ENCODE measurements at places on chromosomes 4 and X.

GRCh38 chrX:21700275-21700674 is 42.1 kb upstream of the KLHL34 start:
- DNase-seq, result no peak

DNA sequence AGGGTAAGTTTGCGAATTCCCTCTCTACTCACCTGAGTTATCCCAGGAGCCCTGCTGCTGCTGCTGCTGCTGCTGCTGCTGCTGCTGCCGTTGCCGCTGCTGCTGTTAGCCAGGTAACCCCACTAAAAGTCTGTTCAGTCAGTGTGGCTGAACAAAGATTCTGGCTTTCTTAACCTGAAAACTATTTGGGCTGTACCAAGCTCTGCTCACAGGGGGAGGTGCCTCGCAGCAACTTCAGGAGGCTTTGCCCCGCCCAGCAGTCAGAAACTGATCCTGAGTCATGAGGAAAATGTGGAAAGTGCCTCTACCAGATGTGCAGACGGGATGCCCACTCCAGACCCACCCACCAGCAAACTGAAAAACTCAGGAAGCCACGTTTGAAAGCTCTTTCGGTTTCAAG is at the start of gene CAPN6:
CAPN6 (minus strand) TSS at position 145 of the 400 bp plus-strand sequence. CDS start 6,547 bp downstream, outside the sequence.
- peak; percentile 7 for DNase-seq

GRCh38 chr4:153067376-153067775 is 131.3 kb downstream of the FHDC1 start:
- no peak for DNase-seq

DNA sequence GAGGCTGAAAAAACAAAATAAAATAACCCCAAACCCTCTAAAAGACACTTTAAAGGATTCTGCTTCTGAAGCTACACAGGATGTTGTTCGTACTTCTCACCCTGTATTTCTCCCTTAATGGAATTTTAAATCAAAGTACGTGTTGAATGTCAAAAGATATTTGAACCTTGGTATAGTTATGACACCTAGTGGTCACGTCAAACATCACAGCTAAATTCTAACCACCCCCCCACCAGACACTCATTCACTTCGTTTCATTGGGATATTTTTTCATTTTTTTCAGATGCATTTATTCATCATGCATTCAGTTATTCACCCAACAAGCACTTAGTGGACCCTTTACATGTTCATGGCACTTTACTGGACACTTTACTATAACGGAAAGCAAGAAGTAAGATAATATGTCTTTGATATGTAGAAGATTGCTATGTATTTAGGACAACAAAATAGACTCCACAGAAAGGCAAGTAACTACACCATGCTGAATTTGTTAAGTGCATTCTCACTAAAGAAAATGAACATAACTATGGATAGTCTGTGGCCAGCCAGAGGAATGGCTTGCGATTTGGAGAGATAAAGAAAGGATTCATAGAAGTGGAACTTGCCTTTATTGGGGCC is 62.5 kb upstream of the GPR174 start:
- peak; percentile 3 for DNase-seq

DNA sequence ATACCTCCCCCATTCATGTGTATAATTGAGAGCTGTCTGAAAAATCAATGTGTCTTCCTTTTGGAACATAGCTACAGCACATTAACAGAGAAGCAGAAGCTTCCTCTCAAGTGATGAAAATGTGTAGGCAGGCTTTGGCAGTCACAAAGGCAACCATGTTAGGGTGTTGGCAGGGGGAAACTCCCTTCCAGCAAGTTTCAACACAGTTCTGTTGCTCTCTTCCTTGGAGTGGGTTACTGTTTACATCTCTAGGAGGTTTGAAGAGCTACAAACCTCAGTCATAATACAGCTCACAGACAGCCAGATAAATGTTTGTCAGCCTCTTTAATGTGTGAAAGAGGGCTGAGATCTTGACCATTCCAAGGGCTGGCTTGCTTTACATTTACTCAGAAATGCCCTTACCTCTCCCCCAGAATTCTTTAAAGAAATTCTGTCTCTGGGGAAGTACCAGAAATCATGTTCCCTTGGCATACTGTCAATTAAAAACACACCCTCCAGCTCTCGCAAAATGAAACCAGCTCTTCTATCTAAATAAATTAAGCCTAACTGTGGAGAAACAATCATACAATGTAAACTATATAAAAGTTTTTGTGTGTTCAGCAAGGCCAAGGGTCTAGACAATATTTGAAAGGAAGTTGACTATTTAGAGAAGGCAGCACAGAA is 18.9 kb downstream of the ZBTB33 start:
- DNase-seq, result no peak

DNA sequence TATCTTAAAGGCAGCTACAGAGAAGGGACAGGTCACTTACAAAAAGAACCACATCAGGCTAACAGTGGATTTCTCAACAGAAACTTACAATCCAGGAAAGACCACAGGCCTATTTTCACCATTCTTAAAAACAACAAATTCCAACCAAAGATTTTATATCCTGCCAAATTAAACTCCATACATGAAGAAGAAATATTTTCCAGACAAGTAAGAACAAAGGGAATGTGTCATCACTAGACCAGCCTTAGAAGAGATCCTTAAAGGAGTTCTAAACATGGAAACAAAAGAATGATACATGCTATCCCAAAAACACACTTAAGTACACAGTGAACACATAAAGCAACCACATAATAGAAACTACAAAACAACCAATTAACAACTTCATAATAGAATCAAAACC is 105.6 kb downstream of the ANXA10 start:
- no peak for DNase-seq

Measured in fibroblast of skin of left quadriceps (primary cell).